Activated T-cell treated with anti-CD3 and anti-CD28 coated beads, Interleukin-2, amount 50 U/mL, for 24 hours (primary cell): ENCODE measurements at places on chromosomes 4 and X.
A peak's percentile ranks its signal among the peaks of the same experiment; 100 is the strongest.

GRCh38 chr4:39435659-39436563 lies 22.8 kb downstream of the RPL9 start:
- DNase-seq = no peak

- no peak for DNase-seq
These were observed 42.5 kb upstream of the C1GALT1C1 start for GRCh38 chrX:120672389-120672788.

- DNase-seq = no peak
These were observed 70.2 kb downstream of the MTNR1A start for GRCh38 chr4:186485150-186485549.

- DNase-seq = no peak
These were observed 2.8 kb downstream of the SOD3 start for GRCh38 chr4:24798036-24798610.

DNA sequence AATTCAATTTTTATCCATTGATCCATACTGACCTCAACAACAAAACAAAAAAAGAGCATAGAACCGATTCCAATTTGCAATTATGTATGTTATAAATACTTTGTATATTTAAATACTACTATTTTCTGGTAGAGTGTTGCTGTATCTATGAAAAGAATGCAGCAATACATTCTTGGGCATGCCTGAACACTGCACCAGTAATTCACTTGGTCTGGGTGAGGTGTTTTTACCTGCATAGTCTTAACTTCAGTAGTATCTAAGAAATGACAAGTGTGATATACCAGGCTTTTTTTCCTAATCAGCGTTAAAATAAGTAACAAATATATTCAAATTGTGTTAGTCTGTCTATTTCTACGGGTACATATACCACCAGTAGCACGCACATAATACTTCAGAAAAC lies 120.2 kb downstream of the KLHL13 start:
- no peak for DNase-seq

GRCh38 chr4:139844057-139844456 lies 178.4 kb downstream of the MGST2 start:
- DNase-seq = no peak

DNA sequence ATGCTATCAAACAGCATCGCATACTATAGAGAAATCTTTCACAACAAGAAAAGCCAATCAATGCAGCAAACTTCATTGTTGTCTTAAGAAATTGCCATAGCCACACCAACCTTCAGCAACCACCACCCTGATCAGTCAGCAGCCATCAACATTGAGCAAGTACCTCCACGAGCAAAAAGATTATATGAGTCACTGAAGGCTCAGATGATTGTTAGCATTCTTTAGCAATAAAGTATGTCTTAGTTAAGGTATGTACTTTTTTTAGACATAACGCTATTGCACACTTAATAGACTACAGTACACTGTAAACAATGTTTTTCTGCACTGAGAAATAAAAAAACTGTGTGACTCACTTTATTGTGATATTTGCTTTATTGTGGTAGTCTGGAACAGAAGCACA lies 37.8 kb upstream of the FUNDC1 start:
- DNase-seq = no peak

DNA sequence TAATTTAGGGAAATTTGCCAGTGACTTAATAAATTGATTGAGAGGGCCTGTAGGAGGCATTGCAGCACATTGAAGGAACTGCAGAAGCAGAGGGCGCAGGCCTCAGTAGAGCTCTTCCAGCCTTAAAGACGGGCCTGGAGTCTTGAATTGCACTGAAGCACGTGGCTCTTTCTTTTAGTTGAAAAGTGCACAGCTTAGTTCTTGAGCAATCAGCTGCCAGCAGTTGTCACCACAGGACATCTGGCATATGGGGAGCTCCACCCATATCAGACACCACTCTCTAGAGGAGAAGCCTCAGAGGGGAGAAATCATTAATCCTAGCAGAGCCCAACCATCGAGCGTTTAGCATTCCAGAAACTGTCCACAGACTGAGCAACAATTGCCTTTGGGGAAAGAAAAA lies 16.0 kb upstream of the FGF16 start:
- DNase-seq = no peak

DNA sequence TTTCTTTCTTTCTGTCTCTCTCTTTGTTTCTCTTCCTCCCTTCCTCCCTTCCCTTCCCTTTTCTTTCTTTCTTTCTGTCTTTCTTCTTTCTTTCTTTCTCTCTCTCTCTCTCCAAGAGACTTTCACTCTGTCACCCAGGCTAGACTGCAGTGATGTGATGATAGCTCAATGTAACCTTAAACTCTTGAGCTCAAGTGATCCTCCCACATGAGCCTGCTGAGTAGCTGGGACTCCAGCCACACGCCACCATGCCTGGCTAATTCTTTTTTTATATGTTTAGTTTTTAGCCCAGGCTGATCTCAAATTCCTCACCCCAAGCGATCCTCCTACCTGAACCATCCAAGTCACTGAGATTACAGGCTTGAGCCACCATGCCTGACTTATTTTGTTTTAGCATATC lies 64.3 kb upstream of the EMCN start:
- no peak for DNase-seq

GRCh38 chr4:121990489-121990888 lies 38.6 kb upstream of the TRPC3 start:
- DNase-seq = no peak

DNA sequence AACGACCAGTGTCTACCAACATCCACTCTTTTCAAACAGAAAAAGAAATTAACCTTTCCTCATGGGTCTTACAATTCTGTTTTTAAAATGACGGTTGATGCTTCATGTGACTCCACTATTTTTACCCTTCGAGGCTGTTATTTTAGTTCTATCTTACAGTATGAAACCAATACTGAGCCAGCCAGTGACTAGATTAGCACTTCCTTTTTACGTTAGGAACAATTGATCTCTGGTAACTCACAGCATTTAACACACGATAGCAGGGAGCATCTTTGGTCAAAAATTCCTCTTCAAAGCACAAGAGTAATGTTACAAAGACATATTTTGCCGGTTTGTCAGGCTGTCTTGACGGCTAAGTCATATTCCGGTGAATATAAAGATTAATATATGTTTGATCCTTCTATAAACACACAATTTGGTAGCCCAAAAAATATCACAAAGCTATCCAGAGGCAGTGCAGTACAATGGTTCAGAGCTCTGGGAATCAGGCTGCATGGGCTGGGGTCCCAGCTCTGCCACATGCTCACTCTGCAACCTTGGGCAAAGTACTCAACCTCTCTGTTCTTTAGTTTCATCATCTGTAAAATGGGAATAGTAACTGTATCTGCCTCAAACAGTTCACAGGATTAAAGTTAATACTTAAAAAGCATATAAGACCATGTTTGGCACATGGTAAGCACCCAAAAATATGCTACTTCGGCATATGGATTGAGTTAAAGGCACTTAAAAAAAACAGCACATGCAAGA lies 62.9 kb upstream of the TXK start:
- DNase-seq = no peak

GRCh38 chr4:88880501-88881226 lies 176.3 kb downstream of the FAM13A start:
- no peak for DNase-seq

DNA sequence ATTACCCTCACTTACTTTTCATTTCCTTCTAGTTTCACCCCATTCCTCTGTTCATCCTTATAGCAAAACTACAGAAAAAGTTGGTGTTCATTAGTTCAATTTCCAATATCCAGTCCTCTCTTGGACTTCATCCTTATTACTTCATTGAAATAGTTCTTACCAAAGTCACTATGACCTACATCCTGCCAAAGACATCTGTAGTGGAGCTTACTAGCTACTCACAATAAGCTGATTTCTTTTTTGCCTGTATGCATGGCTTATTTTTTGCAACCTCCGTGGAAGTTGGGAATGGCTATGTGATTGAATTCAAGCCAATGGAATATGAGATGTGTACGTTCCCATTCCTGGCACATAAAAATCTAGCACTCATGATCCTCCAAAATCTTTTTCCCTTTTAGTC lies 4.6 kb upstream of the CDKL2 start:
- no peak for DNase-seq

DNA sequence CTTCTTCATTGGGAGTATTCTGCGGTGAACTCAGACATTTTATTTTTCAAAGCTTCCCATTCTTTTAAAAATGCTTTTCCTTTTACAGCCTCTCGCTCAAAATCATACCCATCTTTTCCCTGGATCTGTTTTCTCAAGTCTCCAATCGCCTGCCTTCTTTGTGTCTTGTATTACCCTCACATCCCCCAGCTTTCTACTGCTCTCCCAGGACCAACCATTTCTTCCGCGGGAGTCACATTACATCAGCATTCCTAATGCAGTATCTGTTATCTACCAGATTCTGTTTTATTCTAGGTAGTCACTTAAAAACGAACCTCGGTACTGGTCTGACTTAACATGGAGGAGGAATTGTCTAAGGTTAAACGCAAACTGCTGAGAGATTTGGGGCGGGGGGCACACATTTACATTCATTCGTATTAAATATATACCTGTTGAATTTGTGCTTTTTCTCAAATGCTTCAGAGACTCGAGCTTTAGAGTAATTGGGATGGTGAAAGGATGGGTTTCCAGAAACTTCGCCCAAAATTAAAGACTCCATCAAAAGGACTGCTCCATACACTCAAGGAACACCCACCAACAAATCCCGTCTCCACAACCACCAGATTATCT lies 493 bp upstream of the UCHL1 start:
- no peak for DNase-seq

- no peak for DNase-seq
These were observed 92.8 kb upstream of the RAPGEF2 start for GRCh38 chr4:159010100-159010499.

- DNase-seq = no peak
These were observed 86.7 kb upstream of the TRIM2 start for GRCh38 chr4:153117554-153117953.

DNA sequence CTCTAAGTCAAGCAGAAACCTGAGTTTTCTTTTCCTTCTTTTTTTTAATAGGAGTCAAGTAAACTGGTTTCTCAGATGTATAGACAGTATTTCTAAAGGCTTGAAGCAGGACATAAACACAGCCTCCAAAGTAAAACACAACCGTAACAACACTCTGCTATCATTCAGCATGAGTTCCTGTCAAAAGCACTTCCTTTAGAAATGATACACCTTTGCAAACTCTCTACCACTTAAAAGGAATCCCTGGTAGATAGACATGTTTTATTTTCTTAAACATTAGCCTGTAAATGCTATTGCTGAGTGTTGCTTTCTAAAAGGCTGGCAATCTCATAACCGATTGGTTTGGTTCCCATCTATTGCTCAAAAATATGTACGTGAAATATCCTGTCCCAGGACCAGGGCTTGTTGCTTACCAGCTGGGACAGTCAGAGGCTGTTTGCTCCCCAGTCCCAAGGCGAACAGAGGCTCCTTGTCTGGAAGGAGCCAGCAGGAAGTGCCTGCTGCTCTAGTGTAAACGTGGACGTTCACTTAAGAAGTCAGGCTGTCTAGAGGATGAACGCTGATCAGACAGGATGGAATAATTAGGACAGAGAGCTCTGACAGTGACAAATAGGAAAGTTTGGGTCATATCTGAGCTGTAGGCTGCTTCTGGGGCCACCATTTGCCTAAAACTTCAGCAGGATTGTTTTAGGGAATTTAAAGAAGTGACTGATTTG lies 173.9 kb upstream of the KLF3 start:
- DNase-seq = no peak

GRCh38 chr4:82775243-82775642 lies 23.4 kb downstream of the SCD5 start:
- DNase-seq = no peak

DNA sequence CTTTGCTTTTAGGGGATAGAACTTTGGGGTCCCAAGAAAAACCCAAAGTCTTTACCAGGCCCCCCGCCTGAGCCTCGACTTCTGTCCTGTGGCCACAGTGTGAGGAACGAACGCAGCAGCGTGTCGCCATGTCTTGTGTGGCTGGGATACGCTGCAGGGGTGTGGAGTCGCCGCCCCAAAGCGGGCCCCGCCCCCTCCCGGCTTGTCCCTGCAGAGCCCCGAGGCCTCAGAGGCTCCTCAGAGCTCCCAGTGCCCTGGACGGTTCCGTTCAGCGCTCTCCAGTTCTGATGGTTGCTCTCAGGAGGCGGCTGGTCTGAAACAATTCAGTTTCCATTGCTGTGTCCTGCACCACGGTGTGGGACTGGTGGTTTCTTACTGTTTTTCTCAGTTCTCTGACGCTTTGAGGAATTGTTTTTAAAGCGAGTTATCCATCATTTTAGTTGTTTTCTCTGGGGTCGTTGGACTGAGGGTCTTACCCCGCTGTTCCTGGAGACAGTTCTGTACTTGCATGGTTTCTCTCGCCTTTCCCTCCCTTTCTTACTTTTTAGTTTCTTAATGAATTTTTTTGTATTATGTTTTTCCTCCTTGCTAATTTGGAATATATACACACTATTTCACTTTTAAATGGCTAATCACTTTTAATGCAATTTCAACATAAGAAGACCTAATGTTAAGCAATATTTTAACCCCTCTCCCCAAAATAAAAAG lies 1.6 kb upstream of the IDUA start:
- DNase-seq = peak; percentile 82

DNA sequence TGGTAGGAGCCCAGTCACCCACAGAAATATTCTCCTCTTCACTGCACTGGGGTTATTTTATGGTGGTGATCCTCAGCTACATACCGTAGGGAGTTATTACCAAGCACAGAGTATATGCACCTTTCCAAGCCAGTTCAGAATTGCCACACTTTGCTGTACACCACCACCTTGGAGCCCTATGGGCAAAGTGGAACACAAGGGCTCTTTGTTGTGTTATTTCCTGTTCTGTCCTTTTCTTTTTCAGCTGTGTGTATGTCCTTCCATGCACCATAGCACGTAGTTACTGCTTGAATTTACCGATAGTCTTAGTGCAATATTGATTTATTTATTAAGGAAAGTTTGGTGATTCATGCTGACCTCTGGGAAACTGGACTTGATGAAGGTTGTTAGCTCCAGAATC lies 8.3 kb downstream of the RNF128 start:
- DNase-seq = no peak

- no peak for DNase-seq
These were observed 62.3 kb upstream of the TLL1 start for GRCh38 chr4:165810726-165811125.

DNA sequence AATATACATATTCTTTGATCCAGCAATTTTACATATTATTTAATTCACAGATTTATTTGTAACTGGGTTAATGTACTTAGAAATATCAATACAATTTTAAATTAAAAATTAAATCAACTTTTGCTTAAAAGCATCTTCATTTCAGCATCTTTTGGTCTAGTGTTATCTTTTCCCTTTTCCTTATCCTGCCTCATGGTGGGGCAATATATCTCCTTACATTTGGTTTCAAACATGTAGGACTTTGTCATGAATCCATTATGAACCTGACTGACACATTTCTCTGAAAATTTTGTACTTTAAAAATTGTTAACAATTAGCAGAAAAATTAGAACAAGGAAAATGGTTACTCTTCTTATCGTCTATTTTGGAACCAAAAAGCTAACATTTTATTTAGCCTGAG lies 42.8 kb upstream of the ANK2 start:
- DNase-seq = no peak

- DNase-seq = peak; percentile 40
These were observed 110.5 kb upstream of the ENPP6 start for GRCh38 chr4:184328022-184328736.

DNA sequence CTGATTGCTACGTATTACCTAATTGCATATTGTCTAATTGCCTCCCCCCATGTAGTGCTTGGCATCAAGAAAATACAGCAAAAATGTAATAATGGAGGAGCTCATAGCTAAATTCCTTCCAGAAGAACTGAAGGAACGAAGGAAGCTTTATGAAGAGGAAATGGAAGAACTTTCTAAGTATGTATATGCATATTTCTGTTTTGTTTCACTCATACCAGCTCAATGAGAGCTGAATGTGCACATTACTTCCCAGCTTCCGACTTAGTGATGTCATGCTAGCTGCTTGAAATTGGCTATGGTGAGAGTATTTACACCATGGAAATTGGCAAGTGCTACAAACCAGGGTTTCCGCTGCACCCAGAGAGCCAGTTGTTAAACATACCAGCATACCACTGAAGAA lies 34.7 kb downstream of the LONRF3 start:
- DNase-seq = no peak
